Stimulated activated naive CD8-positive, alpha-beta T cell treated with anti-CD3 and anti-CD28 coated beads, Interleukin-15, Interleukin-2, amounts not matched to agents 100 U/mL and 50 U/mL, for 24 hours (primary cell): ENCODE measurements at places on chromosomes 1 and 21.
A peak's percentile ranks its signal among the peaks of the same experiment; 100 is the strongest.

- peak; percentile 62 for DNase-seq
Observed at GRCh38 chr1:153404768-153405167, 11.6 kb upstream of the S100A7A start.

DNA sequence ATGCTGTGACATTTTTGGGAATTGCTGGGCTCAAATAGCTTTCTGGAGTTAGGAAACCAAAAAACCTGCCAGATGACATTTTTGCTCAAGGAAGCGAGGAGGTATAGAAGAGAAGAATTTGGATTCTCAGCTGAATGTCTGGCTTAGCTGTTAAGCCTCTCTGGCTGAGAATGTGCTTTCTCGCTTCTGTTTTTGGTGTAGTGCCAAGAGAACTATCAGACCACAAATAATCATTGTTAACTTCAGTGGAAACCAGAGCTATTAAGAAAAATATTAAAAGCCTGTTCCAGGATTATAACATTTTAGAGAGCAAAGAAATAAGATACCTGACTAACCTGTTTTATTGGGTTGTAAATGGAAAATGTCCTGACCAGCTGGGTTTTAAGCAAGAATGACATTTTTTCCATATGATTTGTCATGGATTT, 39.5 kb upstream of the DIPK1A start:
- no peak for DNase-seq

GRCh38 chr1:217261636-217262035, 369.3 kb downstream of the GPATCH2 start:
- DNase-seq: no peak

- peak; percentile 51 for DNase-seq
Observed at GRCh38 chr1:183022202-183023145, 746 bp upstream of the LAMC1 start.

GRCh38 chr21:32445101-32445500, 32.6 kb downstream of the EVA1C start:
- DNase-seq: no peak

- DNase-seq: no peak
Observed at GRCh38 chr1:156579472-156579871, at the start of gene TTC24. TTC24 (plus strand) TSS chr1:156579723; CDS start chr1:156581365, 1,642 bp downstream.

GRCh38 chr21:45256912-45257672, 30.6 kb downstream of the POFUT2 start:
- DNase-seq: no peak

GRCh38 chr1:199123615-199124014, 484.8 kb downstream of the PTPRC start:
- no peak for DNase-seq

GRCh38 chr1:109725510-109725909, 13.5 kb downstream of the GSTM5 start:
- no peak for DNase-seq

GRCh38 chr1:12436817-12437599, 181.0 kb downstream of the DHRS3 start:
- DNase-seq: peak; percentile 46
